Smooth muscle cell of the umbilical artery (primary cell): ENCODE measurements at places on chromosomes 3 and 15. TPM values are rescaled to one million over a fixed set of nuclear protein-coding genes. Genes with fewer than 3 reads are reported as not detected.

Gene TTC21A
- 3.0 and 3.5 TPM in 2 replicates for total RNA-seq

Gene DNAH12
- 0.37 and 0.59 TPM in 2 replicates for total RNA-seq

Gene OCA2
- total RNA-seq = not detected in 2 replicates

Gene NUP210
- 0.09 and 0.30 TPM in 2 replicates for total RNA-seq

Gene TGM5
- total RNA-seq = not detected in 2 replicates

Gene RYR3
- 0.42 TPM in 1 of 2 replicates, not detected in the other for total RNA-seq

Gene FEZF2
- total RNA-seq = not detected in 2 replicates

Gene PLA2G4F
- not detected in 2 replicates for total RNA-seq

Gene STRA6
- 30.3 and 47.2 TPM in 2 replicates for total RNA-seq

Gene CHRM5
- under 0.01 TPM in 1 of 2 replicates, not detected in the other for total RNA-seq

Gene MDFIC2
- total RNA-seq = not detected in 2 replicates

Gene COLQ
- total RNA-seq = 0.23 and 0.30 TPM in 2 replicates

Gene A4GNT
- not detected in 2 replicates for total RNA-seq

Gene NAALADL2
- total RNA-seq = 13.1 and 17.8 TPM in 2 replicates

Gene ITIH3
- total RNA-seq = 0.30 TPM in 1 of 2 replicates, not detected in the other

Gene SLC22A14
- 0.59 and 1.2 TPM in 2 replicates for total RNA-seq

Gene CCDC54
- not detected in 2 replicates for total RNA-seq

Gene GRAMD1C
- 2.1 and 6.6 TPM in 2 replicates for total RNA-seq

Gene TRH
- total RNA-seq = not detected in 2 replicates

Gene AP4E1
- total RNA-seq = 15.4 and 17.9 TPM in 2 replicates

Gene PRSS50
- not detected in 2 replicates for total RNA-seq

Gene MCF2L2
- 0.30 and 0.37 TPM in 2 replicates for total RNA-seq

Gene SMC4
- 22.3 and 63.9 TPM in 2 replicates for total RNA-seq

Gene EOMES
- total RNA-seq = not detected in 2 replicates

Gene EPHB1
- 1.8 and 8.9 TPM in 2 replicates for total RNA-seq

Gene KNG1
- total RNA-seq = not detected in 2 replicates

Gene USP50
- total RNA-seq = not detected in 2 replicates

Gene GPR149
- not detected in 2 replicates for total RNA-seq

Gene GALNT15
- total RNA-seq = 5.0 and 9.5 TPM in 2 replicates

Gene C3orf85
- total RNA-seq = not detected in 2 replicates

Gene CISH
- 0.30 and 0.51 TPM in 2 replicates for total RNA-seq

Gene GRK7
- total RNA-seq = 0.05 TPM in 1 of 2 replicates, not detected in the other

Gene RETNLB
- not detected in 2 replicates for total RNA-seq

Gene DLL4
- 0.14 and 0.30 TPM in 2 replicates for total RNA-seq

Gene C3orf33
- 2.9 and 3.3 TPM in 2 replicates for total RNA-seq

Gene EXD1
- under 0.01 TPM in 1 of 2 replicates, not detected in the other for total RNA-seq

Gene DUOX2
- 0.05 TPM in 1 of 2 replicates, not detected in the other for total RNA-seq

Gene RLBP1
- not detected in 2 replicates for total RNA-seq

Gene SLC22A13
- total RNA-seq = 1.5 and 1.6 TPM in 2 replicates

Gene KLHL40
- total RNA-seq = not detected in 2 replicates

Gene KLHL24
- total RNA-seq = 39.2 and 84.0 TPM in 2 replicates

Gene C15orf61
- total RNA-seq = 2.4 TPM in 2 replicates

Gene FAM3D
- total RNA-seq = not detected in 2 replicates

Gene FANCD2OS
- total RNA-seq = not detected in 2 replicates

Gene ZNF197
- total RNA-seq = 19.4 and 21.1 TPM in 2 replicates

Gene GCNT3
- total RNA-seq = under 0.01 and 0.09 TPM in 2 replicates

Gene TTLL13
- total RNA-seq = 0.14 TPM in 1 of 2 replicates, not detected in the other

Gene PLD1
- total RNA-seq = 22.4 and 39.2 TPM in 2 replicates

Gene CYP8B1
- total RNA-seq = not detected in 2 replicates

Gene GABRR3
- total RNA-seq = not detected in 2 replicates

Gene SPATA12
- total RNA-seq = not detected in 2 replicates

Gene LRRN1
- total RNA-seq = not detected in 2 replicates

Gene ARGFX
- total RNA-seq = not detected in 2 replicates

Gene STOML1
- total RNA-seq = 14.6 and 16.2 TPM in 2 replicates

Gene NR1I2
- 0.14 TPM in 1 of 2 replicates, not detected in the other for total RNA-seq

Gene ATP13A5
- total RNA-seq = not detected in 2 replicates

Gene WNT5A
- 24.3 and 77.3 TPM in 2 replicates for total RNA-seq
